ENCODE measurements at places on chromosomes 16 and 17. TPM values are rescaled to one million over a fixed set of nuclear protein-coding genes. Genes with fewer than 3 reads are reported as not detected.

The MPV17L gene
- total RNA-seq: 0.05 TPM

The TBC1D3I gene
- 0.16 TPM for total RNA-seq

The LAT gene
- total RNA-seq: 476 TPM

The CCL8 gene
- total RNA-seq: not detected

The ST6GALNAC1 gene
- total RNA-seq: 2.6 TPM

Data from naive thymus-derived CD4-positive, alpha-beta T cell (primary cell).